Fibroblast of the aortic adventitia (primary cell): ENCODE measurements at places on chromosomes 3 and 15.

- DNase-seq = no peak
Measured at GRCh38 chr3:34305266-34305665, 506.8 kb downstream of the PDCD6IP start.

DNA sequence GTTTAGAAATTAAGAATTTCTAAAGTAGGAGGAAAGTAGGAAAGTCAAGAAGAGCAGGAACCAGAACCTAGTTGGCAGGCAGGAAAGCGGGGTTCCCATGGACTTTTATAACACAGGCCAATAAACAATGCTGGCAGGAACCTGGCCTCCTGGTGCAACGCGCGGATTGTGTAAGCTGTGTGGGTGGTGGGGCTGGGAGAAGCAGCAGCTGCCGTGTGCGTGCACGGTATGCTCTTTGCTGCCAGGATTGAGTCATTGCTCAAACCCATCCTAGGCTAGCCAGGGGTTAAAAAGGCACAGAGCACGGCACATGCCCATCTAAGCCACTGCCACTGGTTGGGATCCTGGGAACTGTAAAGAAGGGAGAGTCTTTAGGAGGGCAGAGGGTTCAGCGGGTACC is 209.9 kb upstream of the RGMA start:
- no peak for DNase-seq

GRCh38 chr3:2172561-2173171 is 74.0 kb downstream of the CNTN4 start:
- DNase-seq = no peak

DNA sequence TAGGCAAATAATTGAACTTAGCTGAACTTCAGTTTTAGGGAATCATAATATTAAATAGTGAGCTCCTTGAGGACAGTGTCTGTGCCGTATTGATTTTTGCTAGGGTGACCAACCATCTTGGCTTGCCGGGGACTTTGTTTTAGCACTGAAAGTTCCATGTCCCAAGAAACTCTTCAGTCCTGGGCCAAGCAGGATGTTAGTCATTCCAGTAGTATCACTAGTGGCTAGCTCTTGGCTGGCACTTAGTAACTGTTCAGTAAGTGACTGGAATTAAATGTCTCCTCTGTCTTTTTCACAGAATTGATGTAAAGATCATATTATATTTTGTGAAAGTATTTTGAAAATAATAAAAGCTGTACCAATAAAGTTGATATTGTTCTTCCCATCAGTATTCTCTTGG is 42.3 kb downstream of the RSRC1 start:
- peak; percentile 54 for DNase-seq

DNA sequence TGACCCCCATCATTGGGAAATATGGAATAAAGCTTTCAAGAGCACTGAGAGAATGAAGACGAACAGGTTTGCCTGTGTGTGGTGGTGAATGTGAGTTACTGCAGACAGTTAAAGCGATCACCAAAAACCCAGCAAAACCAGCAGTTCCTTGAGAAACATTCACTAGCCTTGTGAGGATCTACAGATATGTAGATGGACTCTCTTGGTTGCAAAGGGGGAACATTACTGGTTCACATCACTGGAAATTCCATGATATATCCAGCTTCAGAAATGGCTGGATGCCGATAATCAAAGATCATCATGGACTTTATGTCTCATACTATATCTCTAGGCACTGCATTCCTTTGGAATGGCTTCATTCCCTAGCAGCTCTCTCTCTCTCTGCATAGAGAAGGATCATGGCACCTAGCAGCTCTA is 10.2 kb upstream of the HERC1 start:
- DNase-seq = no peak

DNA sequence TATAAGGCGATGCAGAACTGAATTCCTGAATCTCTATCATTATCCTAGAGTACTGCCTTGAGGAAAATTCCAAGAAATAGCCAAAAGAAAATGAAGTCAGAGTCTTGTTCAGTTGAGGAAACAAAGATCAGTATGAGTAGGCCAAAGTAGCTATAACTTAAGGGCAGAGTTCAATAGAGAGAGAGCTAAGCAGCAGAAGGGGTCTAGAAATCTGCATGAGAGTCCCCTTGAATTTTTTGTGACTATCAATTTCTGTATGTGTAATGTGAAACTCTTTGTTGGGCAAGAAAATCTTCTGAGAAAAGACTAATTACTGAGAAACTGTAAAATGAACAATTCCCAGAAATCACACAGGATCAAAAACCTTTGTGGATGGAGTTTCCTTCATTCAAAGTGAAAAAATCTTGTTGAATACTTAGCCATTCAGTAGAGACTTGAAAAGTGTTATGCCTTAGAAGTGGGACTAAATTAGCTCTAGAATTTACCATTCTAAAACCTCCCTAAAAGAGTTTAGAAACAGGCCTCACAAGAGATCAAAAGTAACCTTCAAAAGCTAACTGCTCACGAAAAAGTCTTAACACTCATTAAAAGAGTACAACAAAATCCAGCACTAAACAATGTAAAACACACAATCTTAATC is 43.1 kb upstream of the FNDC3B start:
- no peak for DNase-seq

DNA sequence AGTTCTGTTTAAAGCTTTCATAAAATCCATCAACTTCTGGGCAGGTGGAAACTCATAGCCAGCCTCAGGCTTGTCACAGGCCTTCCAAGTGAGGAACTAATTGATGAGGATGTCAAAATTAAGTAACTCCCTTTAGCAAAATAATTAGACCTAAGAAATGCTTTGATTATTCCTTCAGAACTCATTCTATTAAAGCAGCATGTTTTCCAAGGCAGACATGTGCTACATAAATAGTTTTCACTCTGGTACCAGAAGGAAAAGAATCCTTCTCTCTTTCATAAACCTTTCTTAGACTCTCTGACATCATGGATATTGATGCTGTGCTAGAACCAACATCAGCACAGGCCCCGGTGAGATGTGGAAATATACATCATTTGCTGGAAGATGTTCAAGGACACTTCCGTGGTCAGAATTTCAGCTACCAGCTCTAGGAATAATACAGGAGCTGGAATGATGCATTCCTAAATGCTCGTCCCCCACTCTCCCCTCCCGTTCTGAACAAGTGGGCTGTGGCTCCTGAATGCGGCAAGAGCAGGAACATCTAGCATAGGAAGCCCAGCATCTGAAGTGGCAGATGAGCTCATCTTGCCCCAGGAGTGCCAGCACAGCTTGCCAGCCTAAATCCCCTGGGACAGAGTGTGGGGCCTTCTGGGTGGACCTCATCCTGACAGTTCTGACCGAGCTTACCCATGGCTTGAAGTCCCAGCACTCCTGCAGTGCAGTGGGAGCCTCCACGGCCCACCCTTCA is 82.4 kb downstream of the WWTR1 start:
- peak; percentile 91 for DNase-seq

- DNase-seq = no peak
Measured at GRCh38 chr3:48473617-48473952, 27.0 kb downstream of the ATRIP start.

DNA sequence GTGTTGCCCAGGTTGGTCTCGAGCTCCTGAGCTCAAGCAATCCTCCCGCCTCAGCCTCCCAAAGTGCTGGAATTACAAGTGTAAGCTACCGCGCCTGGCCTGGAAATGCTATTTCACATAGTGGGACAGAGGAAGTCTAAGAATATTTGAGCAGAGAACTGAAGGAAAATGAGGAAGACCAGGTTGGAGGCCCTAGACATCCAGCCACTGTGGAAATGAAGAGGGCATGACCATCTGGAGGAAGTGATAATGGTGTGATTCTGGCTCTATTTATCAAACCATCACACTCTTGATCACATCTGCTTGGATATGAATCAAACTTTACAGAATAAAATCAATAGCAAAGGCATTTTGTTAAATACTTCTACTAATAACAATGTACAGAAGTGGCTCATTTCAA is 65.9 kb upstream of the ARHGEF3 start:
- no peak for DNase-seq

DNA sequence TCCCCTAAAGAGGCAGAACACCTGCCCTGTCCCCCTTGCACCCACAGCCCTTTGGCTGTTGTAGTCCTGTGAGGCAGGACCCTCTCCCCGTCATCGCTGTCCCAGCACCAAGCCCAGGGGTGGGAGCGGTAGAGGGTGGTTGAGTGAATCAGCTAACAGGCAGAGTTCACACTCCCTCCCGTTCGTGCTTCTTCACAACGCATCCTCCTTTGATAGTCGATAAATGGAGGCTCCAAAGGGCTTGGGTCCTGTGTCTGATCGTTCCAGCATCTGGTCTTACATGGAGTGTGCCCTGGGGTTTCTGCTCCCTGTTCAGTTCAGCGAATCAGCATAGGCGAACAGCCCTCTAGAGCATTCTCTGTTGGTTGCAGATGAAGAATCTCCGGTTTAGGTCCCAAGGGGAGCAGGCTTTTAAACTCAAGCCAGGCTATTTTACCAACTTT is 820 bp upstream of the HMCES start:
- DNase-seq = peak; percentile 36

- no peak for DNase-seq
Measured at GRCh38 chr3:107142171-107142570, 235.1 kb upstream of the CCDC54 start.

DNA sequence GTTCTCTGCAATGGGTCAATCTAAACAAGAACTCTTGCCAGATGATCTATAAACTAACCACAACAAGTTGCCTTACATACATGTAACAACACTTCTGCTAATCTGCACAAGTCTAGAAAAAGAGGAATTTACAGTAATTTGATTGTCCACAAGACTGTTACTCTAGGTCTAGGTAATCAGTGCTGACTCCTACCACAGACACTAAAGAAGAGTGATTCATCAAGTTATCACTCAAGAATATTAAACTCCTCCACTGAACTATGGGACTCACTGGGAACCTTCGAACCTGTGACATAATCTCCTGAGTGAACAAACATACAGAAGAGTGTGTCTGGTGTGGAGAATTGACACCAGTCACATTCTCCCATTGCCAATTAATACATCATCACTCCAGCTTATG is 138.3 kb downstream of the ANXA2 start:
- no peak for DNase-seq

GRCh38 chr3:53044371-53044710 is 1.5 kb downstream of the SFMBT1 start:
- DNase-seq = no peak

DNA sequence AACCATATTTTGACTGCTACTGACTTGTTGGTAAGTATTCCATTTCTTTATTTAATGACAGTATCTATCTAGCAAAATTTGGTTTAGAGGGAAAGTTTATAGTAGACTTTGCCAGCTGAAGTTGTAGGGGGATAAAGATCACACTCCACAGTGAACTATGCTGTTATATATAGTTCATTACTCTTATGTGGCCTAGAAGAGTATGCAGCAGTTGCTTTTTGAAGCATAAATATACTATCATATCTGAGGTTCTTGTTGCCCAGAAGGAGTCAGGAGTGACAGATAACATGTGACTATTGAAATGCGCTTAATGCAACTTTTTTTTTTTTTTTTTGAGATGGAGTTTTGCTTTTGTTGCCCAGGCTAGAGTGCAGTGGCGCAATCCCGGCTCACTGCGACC is 25.6 kb upstream of the MCF2L2 start:
- DNase-seq = no peak

- DNase-seq = no peak
Measured at GRCh38 chr3:53501178-53501577, 6.8 kb downstream of the CACNA1D start.

DNA sequence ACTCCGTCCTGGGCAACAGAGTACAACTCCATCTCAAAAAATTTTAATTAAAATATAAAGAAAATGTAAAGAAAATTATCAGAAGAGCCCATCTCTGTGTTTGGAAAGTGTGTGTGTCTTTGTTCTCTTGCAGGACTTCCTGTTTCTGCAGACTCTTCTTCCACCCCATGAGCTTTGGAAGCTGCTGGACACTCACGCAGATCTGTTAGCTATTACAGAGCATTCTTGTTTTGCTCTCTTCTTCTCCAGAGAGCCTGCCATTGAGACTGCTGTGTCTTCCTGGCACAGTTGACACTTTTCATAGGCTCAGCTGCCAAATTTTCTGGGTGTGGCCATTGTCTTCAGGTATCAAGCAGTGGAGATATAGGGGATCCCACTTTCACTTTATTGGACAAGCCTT is 6.0 kb upstream of the CCR8 start:
- no peak for DNase-seq
